Activated CD8-positive, alpha-beta T cell treated with anti-CD3 and anti-CD28 coated beads, Interleukin-2, amount 10 ng/mL, durations not matched to agents 7 days and 5 days (primary cell): ENCODE measurements at places on chromosomes 3 and 15.

- DNase-seq: no peak
Measured at GRCh38 chr3:30184091-30184810, 422.1 kb upstream of the TGFBR2 start.

GRCh38 chr3:151124476-151124875, 39.0 kb downstream of the MED12L start:
- no peak for DNase-seq

GRCh38 chr15:43544266-43544665, 26.9 kb downstream of the MAP1A start:
- DNase-seq: no peak

DNA sequence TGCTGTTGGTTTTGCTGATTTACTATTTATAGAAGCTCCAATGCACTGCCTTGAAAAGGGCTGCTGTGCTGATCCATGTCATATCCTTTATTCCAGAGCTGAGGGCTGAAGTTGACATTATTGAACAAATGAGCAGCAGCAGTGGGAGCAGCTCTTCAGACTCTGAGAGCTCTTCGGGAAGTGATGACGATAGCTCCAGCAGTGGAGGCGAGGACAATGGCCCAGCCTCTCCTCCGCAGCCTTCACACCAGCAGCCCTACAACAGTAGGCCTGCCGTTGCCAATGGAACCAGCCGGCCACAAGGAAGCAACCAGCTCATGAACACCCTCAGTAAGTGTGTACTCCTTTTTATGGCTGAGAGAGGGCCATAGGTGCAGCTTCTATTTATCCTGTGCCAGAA, 8.8 kb downstream of the EAF1 start:
- no peak for DNase-seq

DNA sequence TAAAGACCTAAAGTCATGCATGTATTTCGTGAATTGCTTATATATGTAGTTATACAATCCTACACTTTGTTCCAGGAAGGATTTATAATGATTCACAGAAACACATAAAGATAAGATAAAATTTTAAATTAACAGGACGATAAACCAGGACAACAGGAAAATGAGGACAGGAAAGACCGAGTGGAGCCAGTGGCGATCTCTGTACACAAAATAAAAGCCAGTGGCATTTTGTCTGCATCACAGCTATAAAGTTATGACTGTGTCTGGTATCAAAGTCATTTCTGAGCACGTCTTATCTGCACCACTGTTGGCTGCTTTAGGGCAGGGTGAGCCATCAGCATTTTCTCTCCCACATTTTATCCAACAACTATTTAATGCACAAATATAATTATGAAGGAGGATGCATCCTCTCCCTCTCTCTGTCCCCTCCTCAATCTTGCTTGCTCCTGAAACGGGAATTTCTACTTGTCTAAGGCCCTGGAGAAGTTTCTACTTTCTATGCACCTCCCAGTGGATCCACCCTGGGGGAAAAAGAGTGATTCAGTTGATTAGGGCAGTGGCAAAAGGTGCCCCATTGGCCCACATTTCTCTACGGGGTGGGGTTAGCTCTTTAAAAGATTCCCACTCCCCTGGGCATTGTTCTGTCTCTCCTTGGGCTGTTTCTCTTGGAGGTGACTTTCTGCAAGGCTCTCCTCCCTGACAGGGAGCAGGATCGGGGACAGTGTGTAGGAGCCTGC, 159.4 kb upstream of the UBE2E1 start:
- no peak for DNase-seq

DNA sequence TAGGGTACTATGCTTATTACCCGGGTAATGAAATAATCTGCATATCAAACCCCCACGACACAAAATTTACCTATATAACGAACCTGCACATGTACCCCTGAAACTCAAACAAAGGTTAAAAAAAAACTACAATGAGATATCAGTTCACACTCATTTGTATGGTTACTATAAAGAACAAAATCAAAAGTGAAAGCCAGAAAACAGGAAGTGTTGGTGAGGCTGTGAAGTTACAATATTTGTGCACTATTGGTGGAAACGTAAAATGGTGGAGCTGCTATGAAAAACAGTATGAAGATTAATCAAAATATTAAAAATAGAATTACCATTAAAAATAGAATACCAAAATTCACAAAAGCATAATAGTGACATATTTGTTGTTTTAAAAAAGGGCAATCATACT, 128.9 kb downstream of the ZIC1 start:
- DNase-seq: no peak

DNA sequence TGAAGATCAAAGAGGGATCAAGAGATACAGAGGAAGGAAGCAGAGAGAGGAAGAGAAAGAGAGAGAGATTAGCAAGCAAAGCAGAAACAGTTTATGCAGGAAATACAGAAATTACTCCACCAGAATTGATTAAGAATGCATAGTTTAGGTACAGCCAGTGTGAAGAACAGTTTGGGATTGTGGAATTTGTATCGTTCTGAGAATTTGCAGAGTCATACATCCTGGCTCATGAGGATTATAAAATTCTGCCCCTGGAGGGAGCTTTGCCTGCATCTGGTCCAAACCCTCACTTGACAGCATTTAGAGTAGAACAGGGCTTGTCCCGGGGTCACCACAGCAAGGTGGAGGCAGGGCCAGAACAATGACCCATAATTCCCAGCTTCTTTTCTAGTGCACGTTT, 44.1 kb downstream of the MASP1 start:
- DNase-seq: no peak

GRCh38 chr3:16460886-16461285, 52.6 kb downstream of the RFTN1 start:
- no peak for DNase-seq

DNA sequence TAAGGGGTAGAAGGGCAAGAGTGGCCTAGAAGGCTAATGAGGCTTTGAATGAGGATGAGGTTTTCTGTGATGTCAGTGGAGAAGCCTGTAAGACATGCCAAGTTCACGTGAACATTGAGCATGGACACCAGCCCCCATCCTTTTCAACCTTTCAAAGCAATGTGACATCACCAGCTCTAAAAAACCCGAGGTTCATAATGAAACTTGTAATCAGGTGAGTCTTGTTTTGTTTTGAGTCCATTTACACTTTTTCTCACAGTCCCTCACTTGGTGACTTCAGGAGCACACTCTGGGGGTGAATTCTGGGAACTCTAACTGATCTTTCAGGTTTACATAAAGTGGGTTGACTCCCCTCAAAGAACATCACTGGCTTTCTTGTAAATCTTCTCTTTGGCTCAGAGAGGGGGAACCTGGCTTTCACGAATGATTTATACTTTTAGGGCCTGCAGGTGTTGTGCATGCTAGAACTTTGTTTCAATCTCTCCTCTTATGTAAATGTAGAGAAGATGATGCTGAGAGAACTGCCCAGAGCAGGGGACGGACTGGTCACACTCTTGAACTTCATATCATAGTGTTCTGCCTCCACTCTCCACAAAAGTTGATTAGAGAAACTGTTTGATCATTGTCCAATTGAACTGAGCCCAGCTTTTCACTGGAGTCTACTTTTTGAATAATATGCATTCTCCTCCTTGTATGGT, 224.7 kb upstream of the SATB1 start:
- DNase-seq: peak; percentile 67
